ENCODE measurements at places on chromosomes 5 and 9.
A peak's percentile ranks its signal among the peaks of the same experiment; 100 is the strongest.

- H3K4me1 ChIP-seq, result peaks cover 12% of the 10 kb centered on the region
- H3K4me3 ChIP-seq, result peak overlapping the region; percentile 49
- peaks cover 77% of the 10 kb centered on the region for H3K36me3 ChIP-seq
- ATAC-seq, result peak; percentile 93
Measured at GRCh38 chr5:113546703-113547183, 33.2 kb downstream of the YTHDC2 start.

- no peak overlapping the region for H3K4me3 ChIP-seq
- no peaks in the 10 kb centered on the region for H3K4me1 ChIP-seq
- no peak for ATAC-seq
Measured at GRCh38 chr5:23631302-23632045, 124.1 kb downstream of the PRDM9 start.

DNA sequence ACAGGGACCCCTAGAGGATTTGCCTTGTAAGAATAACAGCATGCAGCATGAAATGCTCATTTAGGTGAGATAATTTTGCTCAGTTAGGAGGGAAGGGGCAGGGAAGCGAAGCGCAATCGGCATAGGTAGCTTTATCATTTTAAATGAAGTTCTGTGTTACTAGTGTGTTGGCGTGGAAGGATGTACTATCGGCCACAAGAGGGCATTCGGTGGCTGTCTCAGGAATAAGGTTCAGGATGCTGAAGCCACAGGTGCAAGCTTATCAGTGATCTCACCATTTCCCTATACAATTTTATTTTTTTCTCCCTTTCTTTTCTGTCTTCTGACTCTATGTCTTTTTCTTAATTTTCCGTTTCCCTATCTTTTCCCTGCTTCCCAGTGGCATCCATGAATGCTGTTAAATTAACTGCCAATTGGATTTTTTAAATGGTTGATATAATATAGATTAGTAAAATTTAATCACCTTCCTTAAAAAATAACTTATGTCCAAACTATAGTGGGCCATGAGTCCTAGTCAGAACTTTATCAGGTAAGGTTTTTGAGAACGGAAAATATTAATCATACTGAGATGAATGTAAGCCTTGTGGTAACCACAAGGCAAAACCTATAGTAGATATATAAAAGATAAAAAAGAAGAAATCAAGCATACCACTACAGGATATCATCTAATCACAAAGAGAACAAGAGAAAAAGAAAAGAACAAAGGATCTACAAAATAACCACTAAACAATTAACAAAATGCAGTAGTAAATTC is 1.2 kb upstream of the INSL6 start:
- H3K36me3 ChIP-seq, result no peaks in the 10 kb centered on the region
- peaks cover 10% of the 10 kb centered on the region for H3K4me1 ChIP-seq
- H3K27me3 ChIP-seq, result no peaks in the 10 kb centered on the region
- H3K27ac ChIP-seq, result no peak overlapping the region

DNA sequence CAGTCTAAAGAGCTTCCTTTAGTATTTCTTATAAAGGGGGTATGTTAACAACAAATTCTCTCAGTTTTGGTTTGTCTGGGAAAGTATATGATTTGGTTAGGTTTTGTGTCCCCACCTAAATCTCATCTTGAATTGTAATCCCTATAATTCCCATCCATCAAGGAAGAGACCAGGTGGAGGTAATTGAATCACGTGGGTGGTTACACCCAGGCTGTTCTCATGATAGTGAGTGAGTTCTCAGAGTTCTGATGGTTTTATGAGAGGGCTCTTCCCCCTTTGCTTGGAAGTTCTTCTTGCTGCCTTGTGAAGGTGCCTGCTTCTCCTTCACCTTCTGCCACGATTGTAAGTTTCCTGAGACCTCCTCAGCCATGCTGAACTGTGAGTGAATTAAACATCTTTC is 109.1 kb downstream of the MACIR start:
- H3K27me3 ChIP-seq, result peaks cover 10% of the 10 kb centered on the region
- no peak overlapping the region for H3K4me3 ChIP-seq
- no peaks in the 10 kb centered on the region for H3K36me3 ChIP-seq
- no peak overlapping the region for H3K27ac ChIP-seq
- no peak for ATAC-seq
- no peaks in the 10 kb centered on the region for H3K4me1 ChIP-seq

DNA sequence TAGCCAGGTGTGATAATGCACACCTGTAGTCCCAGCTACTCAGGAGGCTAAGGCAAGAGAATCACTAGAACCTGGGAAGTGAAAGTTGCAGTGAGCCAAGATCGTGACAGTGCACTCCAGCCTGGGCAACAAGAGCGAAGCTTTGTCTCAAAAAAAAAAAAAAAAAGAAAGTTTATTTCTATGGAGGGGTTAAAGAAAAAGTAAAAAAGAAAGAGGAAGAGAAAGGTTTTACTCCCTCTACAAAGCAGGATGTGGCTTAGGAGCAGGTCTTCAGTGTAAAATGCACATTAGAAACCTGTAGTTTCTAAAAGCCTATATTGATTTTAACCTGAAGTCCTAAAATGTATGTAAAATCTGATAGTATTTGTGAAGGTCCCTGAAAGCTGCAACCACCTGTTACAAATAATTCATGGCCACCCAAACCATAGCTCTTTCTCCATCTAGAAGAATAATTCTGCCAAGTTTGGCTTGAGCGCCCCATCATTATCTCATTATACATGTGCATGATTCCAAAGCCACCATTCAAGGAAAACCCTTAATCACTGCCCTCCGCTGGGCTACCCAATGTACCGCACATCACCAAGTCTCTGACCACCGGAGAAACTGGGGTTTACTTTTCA is 3.4 kb downstream of the FNBP1 start:
- peak overlapping the region; percentile 91 for H3K4me3 ChIP-seq
- no peaks in the 10 kb centered on the region for H3K27me3 ChIP-seq
- peak; percentile 10 for ATAC-seq
- H3K4me1 ChIP-seq, result peaks cover 19% of the 10 kb centered on the region

Measured in activated T-helper 17 cell treated with anti-CD3 and anti-CD28 coated beads, Interleukin-2, amount 50 U/mL, for 72 hours (primary cell).